Peyer's patch (tissue), 4 donors: ENCODE measurements at places on chromosomes 7 and 10. TPM values are rescaled to one million over a fixed set of nuclear protein-coding genes. Genes with fewer than 3 reads are reported as not detected.

SFRP5 gene
- 67.3 TPM for total RNA-seq

GRCh38 chr7:117008886-117009531, 55.7 kb downstream of the ST7 start:
- H3K27me3 ChIP-seq, result no peaks in the 10 kb centered on the region
- no peaks in the 10 kb centered on the region for H3K36me3 ChIP-seq
- no peak for DNase-seq
- H3K27ac ChIP-seq, result no peak overlapping the region

CALHM1 gene
- total RNA-seq, result 0.85 TPM

- H3K4me3 ChIP-seq, result no peak overlapping the region
- no peak for DNase-seq
- H3K4me1 ChIP-seq, result no peaks in the 10 kb centered on the region
Measured at GRCh38 chr10:63506554-63506953, 14.6 kb upstream of the REEP3 start.

- no peaks in the 10 kb centered on the region for H3K27me3 ChIP-seq
- no peak overlapping the region for H3K27ac ChIP-seq
Measured at GRCh38 chr7:78185149-78185745, 386.7 kb downstream of the PHTF2 start.

GRCh38 chr10:101952191-101952590, 103.8 kb downstream of the ARMH3 start:
- H3K4me3 ChIP-seq, result no peak overlapping the region
- no peak overlapping the region for H3K27ac ChIP-seq
- H3K27me3 ChIP-seq, result no peaks in the 10 kb centered on the region
- H3K36me3 ChIP-seq, result peaks cover 64% of the 10 kb centered on the region
- no peak for DNase-seq
- no peaks in the 10 kb centered on the region for H3K4me1 ChIP-seq

DNA sequence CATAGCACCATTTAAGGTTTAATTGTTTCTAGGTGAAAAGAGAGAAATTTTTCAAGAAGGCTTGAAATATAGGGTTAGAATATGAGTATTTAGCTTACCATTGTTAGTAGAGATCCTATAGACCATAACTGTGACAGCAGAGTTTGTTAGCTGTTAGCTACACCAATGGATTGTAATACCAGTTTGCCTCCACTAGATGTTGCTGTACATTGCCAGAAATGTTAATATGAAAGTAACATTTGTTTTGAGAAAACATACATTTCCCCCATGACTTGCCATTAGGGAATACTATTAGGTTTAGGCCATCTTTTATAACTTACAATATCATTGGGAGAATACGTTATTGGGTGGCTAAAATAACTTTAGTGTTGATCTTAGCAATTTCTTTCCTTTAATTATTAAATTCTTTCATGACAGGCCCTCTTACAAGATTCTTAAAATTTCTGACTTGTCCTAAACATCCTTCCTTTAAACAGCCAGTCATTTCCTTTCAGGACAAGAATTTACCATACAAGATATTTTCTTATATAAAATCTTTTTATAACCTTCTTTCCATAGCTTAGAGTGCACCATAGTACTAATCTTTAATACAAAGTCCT, 39.5 kb downstream of the ZNF117 start:
- H3K27me3 ChIP-seq, result peaks cover 11% of the 10 kb centered on the region
- H3K4me3 ChIP-seq, result no peak overlapping the region
- DNase-seq, result no peak
- peaks cover 2% of the 10 kb centered on the region for H3K4me1 ChIP-seq
- no peaks in the 10 kb centered on the region for H3K36me3 ChIP-seq

DNA sequence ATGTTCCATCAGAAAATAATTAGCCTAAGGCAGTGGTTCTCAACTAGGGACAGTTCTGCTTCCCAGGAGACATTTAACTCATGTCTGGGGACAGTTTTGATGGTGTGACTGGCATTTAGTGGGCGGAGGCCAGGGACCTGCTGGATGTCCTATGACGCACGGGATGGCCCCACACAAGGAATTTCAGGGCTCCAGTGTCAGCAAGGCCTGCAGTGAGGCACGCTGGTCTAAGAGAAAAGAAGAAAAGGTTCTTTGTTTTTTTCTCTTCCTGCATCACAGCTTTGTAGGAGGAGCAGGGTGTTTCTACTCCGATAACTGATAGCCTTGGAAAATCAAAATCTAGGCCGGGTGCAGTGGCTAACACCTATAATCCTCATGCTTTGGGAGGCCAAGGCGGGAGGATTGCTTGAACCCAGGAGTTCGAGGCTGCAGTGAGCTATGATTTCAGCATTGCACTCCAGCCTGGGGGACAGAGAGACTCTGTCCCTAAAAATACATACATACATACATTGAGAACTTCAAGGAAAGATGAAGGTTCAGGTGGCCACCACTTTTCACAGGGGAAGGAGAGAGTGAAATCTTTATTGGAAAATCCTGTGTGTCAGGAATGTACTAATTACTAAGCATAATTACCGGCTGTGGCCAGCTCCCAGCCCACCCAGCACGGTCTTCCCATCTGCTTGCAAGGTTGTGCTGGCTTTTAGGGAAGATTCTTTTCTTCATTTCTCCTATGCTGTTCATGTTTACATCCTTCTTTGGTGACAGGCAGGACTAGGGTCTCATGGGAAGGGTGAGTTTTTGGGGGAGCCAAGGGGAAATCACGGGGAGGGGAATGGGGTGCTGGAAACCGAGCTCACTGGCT, 150.4 kb downstream of the ACTR3B start:
- no peaks in the 10 kb centered on the region for H3K27me3 ChIP-seq
- no peaks in the 10 kb centered on the region for H3K4me1 ChIP-seq
- DNase-seq, result no peak
- no peak overlapping the region for H3K27ac ChIP-seq
- H3K4me3 ChIP-seq, result no peak overlapping the region
- H3K36me3 ChIP-seq, result no peaks in the 10 kb centered on the region

TEX47 gene
- not detected for total RNA-seq

DNA sequence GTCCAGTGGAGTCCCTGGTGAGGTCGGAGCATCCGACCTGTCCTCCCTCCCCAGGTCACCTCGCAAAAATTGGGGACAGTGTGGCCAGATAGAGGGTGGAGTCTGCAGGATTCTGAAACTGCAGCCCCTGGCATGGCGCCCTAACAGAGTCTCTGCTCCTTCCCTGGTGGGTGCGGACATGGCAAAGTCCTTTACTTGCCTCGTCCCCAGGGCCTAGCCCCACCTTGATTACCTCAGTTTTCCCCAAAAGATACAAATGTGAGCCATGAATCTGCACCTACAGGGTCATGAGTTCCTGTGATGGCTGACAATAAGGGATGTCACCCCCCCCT, 47.7 kb downstream of the NPVF start:
- H3K36me3 ChIP-seq, result no peaks in the 10 kb centered on the region
- H3K4me3 ChIP-seq, result peak overlapping the region; percentile 68
- no peaks in the 10 kb centered on the region for H3K4me1 ChIP-seq
- peak overlapping the region; percentile 90 for H3K27ac ChIP-seq

DNA sequence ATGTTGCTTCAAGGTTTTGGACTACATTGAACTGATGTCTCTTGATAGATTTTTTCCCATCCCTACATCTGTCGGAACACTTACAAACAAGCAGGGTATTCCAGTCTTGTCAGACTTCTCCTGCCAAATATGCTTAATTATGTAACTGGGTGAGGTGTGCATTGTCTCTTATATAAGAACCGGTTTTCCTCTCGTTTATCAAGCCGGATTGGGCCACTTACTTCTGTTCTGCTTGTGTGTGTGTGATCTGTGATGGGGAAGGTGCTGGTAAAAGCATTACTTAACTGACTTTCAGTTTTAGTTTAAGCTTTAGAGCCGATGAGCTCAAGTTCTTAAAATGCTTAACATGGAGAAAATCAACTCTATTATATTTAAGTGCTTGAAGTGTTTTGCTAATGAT, 57.9 kb downstream of the OTUD1 start:
- H3K27me3 ChIP-seq, result no peaks in the 10 kb centered on the region
- no peak for DNase-seq
- H3K36me3 ChIP-seq, result no peaks in the 10 kb centered on the region
- H3K27ac ChIP-seq, result no peak overlapping the region

- H3K4me1 ChIP-seq, result peaks cover 5% of the 10 kb centered on the region
- no peaks in the 10 kb centered on the region for H3K27me3 ChIP-seq
- no peaks in the 10 kb centered on the region for H3K36me3 ChIP-seq
- H3K27ac ChIP-seq, result peak overlapping the region; percentile 59
Measured at GRCh38 chr10:5943536-5943935, 33.8 kb downstream of the IL15RA start.

DNA sequence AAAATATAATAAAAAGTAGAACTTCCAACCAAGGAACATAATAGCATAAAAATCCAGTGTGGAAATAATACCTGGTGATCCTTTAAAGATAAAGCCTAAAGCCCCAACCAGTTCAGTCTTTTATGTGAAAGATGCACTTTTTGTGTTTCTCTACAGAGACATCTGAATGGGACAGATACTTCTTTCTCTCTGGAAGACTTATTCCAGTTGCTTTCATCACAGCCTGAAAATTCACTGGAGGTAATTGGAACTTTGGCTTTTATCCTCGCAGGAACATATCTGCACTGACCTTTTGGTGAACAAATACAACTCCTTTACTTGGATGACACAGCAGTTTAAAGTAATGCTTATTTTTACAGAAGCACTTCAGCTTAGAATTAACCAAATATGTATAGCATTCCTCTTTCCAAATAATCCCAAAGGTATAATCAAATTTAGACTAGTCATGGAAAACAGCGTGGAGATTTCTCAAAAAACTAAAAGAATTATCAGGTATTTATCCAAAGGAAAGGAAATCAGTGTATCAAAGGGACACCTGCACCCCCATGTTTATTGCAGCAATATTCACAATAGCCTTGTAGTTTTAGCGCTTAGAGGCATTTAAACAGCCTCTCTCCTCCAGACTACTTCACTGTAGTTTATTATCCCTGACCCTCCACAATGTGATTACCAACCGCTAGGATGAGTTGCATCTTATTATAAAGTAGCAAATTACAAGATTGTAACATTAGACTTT, 16.8 kb downstream of the HNRNPA2B1 start:
- H3K27ac ChIP-seq, result no peak overlapping the region
- H3K36me3 ChIP-seq, result peaks cover 10% of the 10 kb centered on the region
- no peak for DNase-seq
- H3K4me3 ChIP-seq, result no peak overlapping the region

MYO3A gene
- total RNA-seq, result not detected

GRCh38 chr7:44883961-44884620, 1.2 kb downstream of the PURB start:
- H3K27ac ChIP-seq, result no peak overlapping the region
- no peaks in the 10 kb centered on the region for H3K27me3 ChIP-seq
- peaks cover 60% of the 10 kb centered on the region for H3K4me1 ChIP-seq
- no peak for DNase-seq
- no peaks in the 10 kb centered on the region for H3K36me3 ChIP-seq

ZNF316 gene
- total RNA-seq, result 42.3 TPM

GRCh38 chr7:150686030-150686631, 625 bp downstream of the GIMAP2 start:
- H3K4me1 ChIP-seq, result peaks cover 6% of the 10 kb centered on the region
- no peak for DNase-seq
- H3K27ac ChIP-seq, result peak overlapping the region; percentile 66
- peaks cover 23% of the 10 kb centered on the region for H3K36me3 ChIP-seq

ACTR3C gene
- 43.7 TPM for total RNA-seq
